ENCODE measurements at places on chromosomes 13 and 19.

GRCh38 chr19:12092956-12093355 lies 28.4 kb downstream of the ZNF844 start:
- DNase-seq: no peak

DNA sequence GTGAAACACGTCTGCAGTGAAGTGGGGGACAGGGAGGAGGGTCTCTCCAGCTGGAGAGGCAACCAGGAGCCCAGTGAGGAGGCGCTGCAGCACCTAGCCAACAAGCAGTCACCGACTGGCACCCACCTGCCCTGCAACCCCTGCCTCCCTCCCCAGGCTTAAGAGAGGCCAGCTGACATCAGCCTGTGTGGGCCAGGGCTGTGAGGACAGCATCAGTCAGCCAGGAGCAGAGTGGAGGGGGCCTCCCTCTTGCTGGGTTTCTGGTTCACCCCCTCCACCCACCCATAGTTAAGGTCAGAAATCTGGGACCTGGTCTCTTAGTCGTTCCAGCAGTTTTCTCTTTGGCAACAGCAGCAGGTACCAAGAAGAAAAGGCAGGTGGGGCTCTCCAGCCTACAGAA lies 25.5 kb upstream of the CCNP start:
- DNase-seq: no peak

- DNase-seq: no peak
Measured at GRCh38 chr19:51108805-51109146, 567 bp upstream of the CTU1 start.

GRCh38 chr13:113403255-113404104 lies 39.5 kb upstream of the GRTP1 start:
- DNase-seq: peak; percentile 44

GRCh38 chr19:2922987-2923386 lies 21.8 kb downstream of the ZNF77 start:
- DNase-seq: peak; percentile 73

DNA sequence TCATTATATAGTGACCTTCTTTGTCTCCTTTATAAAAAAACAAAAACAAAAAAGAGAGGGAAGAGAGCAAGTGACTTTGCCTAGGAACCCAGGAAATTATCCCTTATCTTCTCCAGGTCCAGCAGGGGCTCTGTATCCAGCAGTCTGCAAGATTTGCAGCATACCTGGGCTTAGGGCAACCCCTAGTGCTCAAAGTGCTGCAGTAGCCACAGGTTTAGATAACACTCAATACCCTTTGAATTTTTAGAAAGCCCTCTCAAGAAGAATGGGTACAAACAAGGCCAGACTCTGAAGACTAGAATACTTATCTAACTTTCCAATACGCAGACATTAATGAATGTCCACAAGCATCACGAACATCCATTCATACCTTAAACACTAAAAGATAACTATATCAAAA lies 43.2 kb downstream of the CCNA1 start:
- peak; percentile 25 for DNase-seq

GRCh38 chr13:101149735-101150384 lies 266.4 kb downstream of the NALCN start:
- peak; percentile 43 for DNase-seq

GRCh38 chr19:31908496-31909225 lies 436.7 kb upstream of the ZNF507 start:
- DNase-seq: no peak

DNA sequence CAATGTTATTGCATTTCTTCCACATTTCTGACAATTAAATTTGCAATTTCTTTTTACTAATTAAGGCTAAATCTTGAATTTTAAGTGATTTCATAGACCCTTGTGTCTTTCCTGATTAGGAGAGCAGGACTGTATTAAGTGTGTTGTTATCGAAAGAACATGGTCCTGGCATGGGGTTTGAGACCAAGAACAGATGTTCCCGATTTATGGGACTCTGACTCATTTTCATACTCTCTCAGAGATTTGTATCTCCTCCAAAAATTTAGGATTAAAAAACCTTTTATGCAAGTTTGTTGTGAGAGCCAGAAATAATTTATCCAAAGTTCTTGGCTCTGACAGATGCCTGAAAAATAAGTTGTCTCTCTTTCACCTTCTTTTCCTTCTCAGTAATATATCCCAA lies 589.3 kb upstream of the ARGLU1 start:
- DNase-seq: no peak
